ENCODE measurements at places on chromosomes 6 and 20. TPM values are rescaled to one million over a fixed set of nuclear protein-coding genes. Genes with fewer than 3 reads are reported as not detected.

GRCh38 chr6:98020222-98020621, 737.2 kb upstream of the MMS22L start:
- no peak for DNase-seq
- H3K36me3 ChIP-seq = no peaks in the 10 kb centered on the region
- H3K27ac ChIP-seq = no peak overlapping the region
- H3K4me3 ChIP-seq = no peak overlapping the region
- no peaks in the 10 kb centered on the region for H3K27me3 ChIP-seq
- no peaks in the 10 kb centered on the region for H3K4me1 ChIP-seq

DNA sequence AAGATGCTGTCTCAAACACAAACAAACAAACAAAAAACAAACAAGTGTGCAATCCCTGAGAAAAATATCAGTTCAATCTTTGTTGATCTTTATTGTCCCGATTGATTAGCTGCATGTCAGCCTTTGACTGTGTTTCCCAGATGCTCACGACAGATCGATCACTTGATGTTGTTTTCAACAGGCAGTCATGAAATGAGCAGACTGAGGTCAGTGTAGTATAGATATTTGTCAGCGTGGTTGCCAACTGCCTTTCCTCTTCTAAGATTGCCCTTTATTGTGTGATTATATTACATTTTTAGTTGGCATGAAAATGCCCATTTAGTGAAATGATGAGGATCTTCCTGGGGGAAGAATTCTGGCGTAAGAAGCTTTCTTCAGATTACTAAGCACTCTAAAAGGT, 25.6 kb downstream of the UTRN start:
- peaks cover 7% of the 10 kb centered on the region for H3K36me3 ChIP-seq
- peaks cover 15% of the 10 kb centered on the region for H3K27me3 ChIP-seq
- H3K27ac ChIP-seq = no peak overlapping the region
- no peak for DNase-seq
- H3K4me1 ChIP-seq = peaks cover 17% of the 10 kb centered on the region

DNA sequence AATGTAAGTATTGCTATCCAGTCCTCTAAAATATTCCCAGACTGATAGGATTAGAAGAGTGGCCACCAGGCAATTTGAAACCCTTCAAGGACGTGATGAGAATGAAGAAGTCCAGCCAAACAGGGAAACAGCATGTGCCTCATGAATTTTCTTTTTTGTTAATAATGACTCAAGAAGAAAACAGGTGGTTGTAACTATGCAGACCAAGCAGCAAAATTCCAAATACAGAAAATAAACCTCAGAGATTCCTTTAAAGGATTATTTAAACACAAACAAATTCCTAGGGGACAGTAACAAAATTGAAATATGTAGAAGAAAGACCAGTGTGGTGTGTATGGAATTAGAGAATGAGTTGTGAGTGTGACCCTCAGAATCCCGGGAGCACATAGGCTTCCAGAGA, 239.2 kb downstream of the KCNQ5 start:
- H3K27ac ChIP-seq = no peak overlapping the region
- H3K4me3 ChIP-seq = no peak overlapping the region
- no peaks in the 10 kb centered on the region for H3K4me1 ChIP-seq

DDX27 gene
- 87.5 TPM for total RNA-seq

GRCh38 chr6:152720974-152721373, 23.3 kb downstream of the MYCT1 start:
- no peak for DNase-seq
- no peaks in the 10 kb centered on the region for H3K36me3 ChIP-seq
- no peak overlapping the region for H3K27ac ChIP-seq
- no peaks in the 10 kb centered on the region for H3K27me3 ChIP-seq
- no peak overlapping the region for H3K4me3 ChIP-seq

DNA sequence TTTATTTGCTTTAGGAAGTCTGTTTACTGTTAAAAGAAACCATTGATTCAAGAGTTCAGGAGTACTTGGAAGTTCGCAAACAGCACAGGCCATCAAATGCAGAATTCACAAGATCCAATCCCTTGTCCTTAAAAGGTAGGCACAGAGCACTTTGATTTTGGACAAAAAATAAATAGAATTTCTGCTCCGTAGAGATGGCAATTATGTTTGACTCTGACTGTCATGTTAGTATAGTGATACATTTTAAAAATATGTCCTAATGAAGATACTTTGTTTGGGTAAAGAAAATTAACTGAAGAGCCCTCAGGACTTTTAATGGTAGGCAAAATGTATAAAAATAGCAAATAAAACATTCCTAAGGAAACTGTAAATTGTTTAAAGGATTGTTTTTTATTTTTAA, 113.1 kb downstream of the JAG1 start:
- peaks cover 18% of the 10 kb centered on the region for H3K4me1 ChIP-seq
- no peak for DNase-seq
- H3K27me3 ChIP-seq = no peaks in the 10 kb centered on the region
- no peak overlapping the region for H3K27ac ChIP-seq

DNA sequence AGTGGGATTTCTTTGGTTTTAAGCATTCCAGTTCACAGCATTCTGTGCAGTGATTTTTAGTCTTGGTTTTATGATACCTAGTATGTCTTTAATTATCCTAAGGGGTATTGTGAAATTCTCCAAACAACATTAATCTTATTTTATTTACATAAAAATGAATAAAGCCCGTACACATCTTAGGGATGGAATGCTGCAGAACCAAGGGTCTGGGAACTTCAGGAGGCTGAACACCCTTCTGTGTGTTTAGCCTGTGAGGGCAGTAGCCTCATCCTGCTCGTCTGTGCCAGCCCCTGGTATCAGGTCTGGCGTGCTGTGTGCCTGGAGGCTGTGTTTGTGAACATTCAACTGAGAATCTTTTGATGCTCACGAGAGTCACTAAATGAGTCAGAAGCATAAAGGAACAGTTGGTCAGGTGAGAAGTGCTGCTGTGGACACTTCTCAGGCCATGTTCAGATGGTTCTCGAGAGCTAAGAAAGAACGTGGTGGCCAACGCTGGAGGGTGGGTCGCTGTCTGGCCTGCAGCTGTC, 25.2 kb upstream of the C20orf204 start:
- H3K27ac ChIP-seq = peak overlapping the region; percentile 71
- peaks cover 20% of the 10 kb centered on the region for H3K4me1 ChIP-seq
- peaks cover 10% of the 10 kb centered on the region for H3K36me3 ChIP-seq
- no peaks in the 10 kb centered on the region for H3K27me3 ChIP-seq

ADGRB3 gene
- not detected for total RNA-seq

DNA sequence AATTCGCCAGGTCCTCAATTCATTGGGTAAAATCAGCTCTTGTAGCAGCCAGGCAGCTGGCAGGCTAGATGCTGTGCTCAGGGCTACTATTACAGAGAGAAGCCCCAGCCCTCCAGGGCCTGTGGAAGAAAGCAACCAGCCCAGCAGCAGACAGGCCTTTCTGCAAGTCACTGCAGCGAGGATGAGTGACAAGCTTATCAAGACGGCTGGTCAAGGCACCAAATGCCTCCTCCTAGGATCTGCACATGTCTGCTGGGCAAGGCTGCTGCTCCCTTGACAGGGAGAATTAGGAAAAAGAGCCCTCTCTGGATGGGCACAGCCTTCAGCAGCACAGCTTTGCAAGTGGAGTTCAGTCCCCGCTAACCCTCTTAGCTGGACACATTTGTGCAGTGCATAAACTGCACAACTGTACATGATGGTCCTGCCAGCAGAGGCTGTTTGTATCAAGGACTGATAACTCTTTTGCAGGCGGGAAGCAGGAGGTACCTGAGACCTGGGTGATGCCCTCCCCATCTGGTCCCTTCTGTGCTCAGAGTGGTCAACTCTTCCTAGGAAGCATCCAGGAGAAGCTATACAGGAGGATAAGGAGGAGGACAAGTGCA, 89.9 kb downstream of the CDC5L start:
- H3K4me3 ChIP-seq = no peak overlapping the region
- peaks cover 4% of the 10 kb centered on the region for H3K4me1 ChIP-seq
- H3K36me3 ChIP-seq = no peaks in the 10 kb centered on the region
- DNase-seq = no peak

CD93 gene
- 6.4 TPM for total RNA-seq

DNA sequence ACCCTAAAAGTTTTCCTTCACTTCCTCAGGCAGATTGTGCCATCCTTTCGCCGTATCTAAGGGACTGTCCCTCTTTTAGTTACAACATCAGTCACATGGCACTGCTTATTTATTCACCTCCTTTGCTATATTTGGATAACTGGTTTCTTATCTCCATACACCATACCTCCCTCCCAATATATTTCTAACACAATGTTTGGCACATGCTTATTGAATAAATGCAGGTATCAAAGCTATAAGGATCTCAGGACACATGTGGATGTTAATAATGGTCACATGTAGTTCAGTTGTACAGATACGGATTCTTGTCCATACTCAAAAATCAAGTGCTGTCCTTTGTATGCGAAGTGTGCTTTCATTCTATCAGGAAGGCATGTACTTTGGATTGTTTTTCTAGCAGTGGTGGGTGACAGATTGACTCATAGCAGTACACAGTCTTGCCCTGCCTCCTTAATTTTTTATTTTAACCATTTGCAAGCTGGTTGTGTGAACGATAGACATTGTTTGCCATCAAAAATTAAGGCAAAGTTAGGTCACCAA, 407.1 kb upstream of the RUNX2 start:
- H3K4me3 ChIP-seq = peak overlapping the region; percentile 52
- no peaks in the 10 kb centered on the region for H3K27me3 ChIP-seq
- DNase-seq = no peak
- peaks cover 2% of the 10 kb centered on the region for H3K36me3 ChIP-seq

Data from T-helper 17 cell (primary cell).